Activated CD4-positive, alpha-beta T cell treated with anti-CD3 and anti-CD28 coated beads, Interleukin-2, amount 10 ng/mL, durations not matched to agents 24 days and 14 days (primary cell): ENCODE measurements at places on chromosomes 1 and 21.

DNA sequence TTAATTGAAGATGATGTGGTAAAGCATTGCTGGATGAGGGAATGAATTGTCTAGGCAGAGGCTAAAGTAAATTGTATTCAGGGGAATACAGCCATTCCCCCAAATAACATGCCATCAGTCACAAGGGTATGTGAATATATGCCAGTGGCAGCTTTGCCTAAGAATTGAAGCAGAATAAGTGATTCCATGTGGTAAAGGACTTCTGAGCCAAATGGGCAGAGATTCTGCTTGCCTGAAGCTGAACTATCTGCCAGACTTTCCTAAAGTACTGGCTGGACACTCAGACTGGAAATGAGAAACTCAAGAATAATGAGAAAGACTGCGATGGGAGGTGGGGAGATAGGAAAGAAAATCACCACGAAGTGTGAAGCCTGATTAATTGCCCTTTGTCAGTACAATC lies 2.4 kb downstream of the LIX1L start:
- no peak for DNase-seq
- peak overlapping the region; percentile 18 for H3K4me3 ChIP-seq
- peaks cover 46% of the 10 kb centered on the region for H3K4me1 ChIP-seq
- no peak overlapping the region for H3K27ac ChIP-seq
- no peaks in the 10 kb centered on the region for H3K27me3 ChIP-seq

GRCh38 chr21:44392185-44392584 lies 38.8 kb downstream of the TRPM2 start:
- H3K27ac ChIP-seq = no peak overlapping the region
- no peak for DNase-seq
- H3K27me3 ChIP-seq = no peaks in the 10 kb centered on the region
- H3K4me1 ChIP-seq = peaks cover 2% of the 10 kb centered on the region

GRCh38 chr21:31727181-31727580 lies 4.7 kb downstream of the SCAF4 start:
- DNase-seq = no peak
- no peaks in the 10 kb centered on the region for H3K27me3 ChIP-seq
- H3K36me3 ChIP-seq = peaks cover 12% of the 10 kb centered on the region
- H3K4me1 ChIP-seq = peaks cover 23% of the 10 kb centered on the region
- H3K27ac ChIP-seq = no peak overlapping the region

DNA sequence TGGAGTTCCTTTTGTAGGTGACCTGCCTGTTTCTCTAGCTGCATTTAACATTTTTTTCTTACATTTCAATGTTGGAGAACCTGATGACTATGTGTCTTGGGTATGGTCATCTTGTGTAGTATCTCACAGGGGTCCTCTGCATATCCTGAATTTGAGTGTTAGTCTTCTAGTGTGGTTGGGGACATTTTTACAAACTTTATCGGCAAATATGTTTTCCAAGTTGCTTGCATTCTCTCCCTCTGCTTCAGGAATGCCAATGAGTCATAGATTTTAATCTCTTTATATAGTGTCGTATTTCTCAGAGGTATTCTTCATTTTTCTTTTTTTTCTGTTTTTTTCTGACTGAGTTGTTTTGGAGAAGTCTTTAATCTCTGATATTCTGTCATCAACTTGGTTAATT lies 684.0 kb downstream of the NCAM2 start:
- H3K36me3 ChIP-seq = no peaks in the 10 kb centered on the region
- H3K4me1 ChIP-seq = no peaks in the 10 kb centered on the region
- no peaks in the 10 kb centered on the region for H3K27me3 ChIP-seq
- DNase-seq = no peak
- H3K4me3 ChIP-seq = no peak overlapping the region
